Peyer's patch (tissue), 4 donors: ENCODE measurements at places on chromosomes 6 and 20. TPM values are rescaled to one million over a fixed set of nuclear protein-coding genes. Genes with fewer than 3 reads are reported as not detected.

DNA sequence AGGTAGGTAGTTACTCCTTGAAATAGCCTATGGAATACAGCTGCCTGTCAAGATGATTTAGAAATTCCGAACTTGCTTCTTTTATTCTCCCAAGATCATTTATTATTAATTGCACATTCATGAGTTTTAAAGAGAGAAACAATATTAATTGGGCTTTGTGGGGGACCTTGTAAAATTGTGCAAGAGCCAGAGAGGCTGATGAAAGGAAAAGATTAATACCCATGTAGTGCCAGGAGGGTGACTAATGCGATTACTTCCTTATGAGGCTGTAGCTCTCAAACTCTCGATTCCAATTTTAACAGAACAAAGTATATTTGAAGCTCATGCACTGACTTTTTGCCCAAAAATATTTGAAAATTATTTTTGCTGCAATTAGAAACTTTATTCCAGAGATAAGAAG, 423.8 kb upstream of the ID4 start:
- no peaks in the 10 kb centered on the region for H3K36me3 ChIP-seq
- no peaks in the 10 kb centered on the region for H3K27me3 ChIP-seq
- H3K27ac ChIP-seq = no peak overlapping the region
- DNase-seq = no peak
- H3K4me3 ChIP-seq = no peak overlapping the region

DNA sequence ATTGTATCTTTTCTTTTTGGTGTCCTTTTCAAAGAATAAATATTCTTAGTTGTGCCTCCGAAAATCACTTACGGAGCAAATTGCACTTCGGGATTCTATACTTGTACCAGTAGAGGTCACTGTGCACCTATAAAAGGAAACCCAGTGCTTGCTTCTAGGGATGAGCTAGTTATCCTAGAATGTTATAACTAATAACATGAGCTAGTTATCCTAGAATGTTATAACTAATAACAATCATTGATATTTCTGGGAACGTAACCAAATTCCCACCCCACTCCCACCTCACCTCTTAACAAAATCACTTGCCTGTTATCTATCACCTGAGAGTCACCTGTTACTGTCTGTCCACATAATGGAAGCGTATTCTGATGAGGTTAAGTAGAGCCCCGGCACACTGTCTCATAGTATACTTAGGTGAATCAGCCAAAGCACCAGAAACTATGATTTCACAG, 126.9 kb upstream of the TIAM2 start:
- H3K4me1 ChIP-seq = no peaks in the 10 kb centered on the region
- H3K27me3 ChIP-seq = no peaks in the 10 kb centered on the region
- no peaks in the 10 kb centered on the region for H3K36me3 ChIP-seq
- no peak overlapping the region for H3K27ac ChIP-seq
- no peak for DNase-seq

DNA sequence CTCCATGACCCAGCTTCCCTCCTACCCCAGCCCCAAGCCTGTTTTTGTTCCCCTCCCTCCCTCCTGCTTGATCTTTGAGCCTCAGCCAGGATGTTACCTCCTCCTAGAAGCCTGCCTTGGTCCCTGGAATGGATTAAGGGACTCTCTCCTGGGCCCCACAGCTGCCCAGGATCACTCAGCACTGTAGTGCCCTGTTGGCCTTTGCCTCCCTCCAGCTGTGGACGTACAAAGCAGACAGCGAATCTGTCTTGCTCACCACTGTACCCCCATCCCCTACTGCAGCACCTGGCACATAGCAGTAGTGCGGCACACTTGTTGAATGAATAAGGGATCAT, 11.8 kb upstream of the FAM110A start:
- no peaks in the 10 kb centered on the region for H3K36me3 ChIP-seq
- H3K27me3 ChIP-seq = no peaks in the 10 kb centered on the region
- H3K4me3 ChIP-seq = no peak overlapping the region
- no peak overlapping the region for H3K27ac ChIP-seq
- DNase-seq = peak; percentile 4

- H3K4me1 ChIP-seq = no peaks in the 10 kb centered on the region
- peak; percentile 10 for DNase-seq
- H3K36me3 ChIP-seq = no peaks in the 10 kb centered on the region
- H3K4me3 ChIP-seq = no peak overlapping the region
- H3K27me3 ChIP-seq = no peaks in the 10 kb centered on the region
Measured at GRCh38 chr20:49571553-49571835, 3.6 kb upstream of the PTGIS start.

- H3K4me3 ChIP-seq = no peak overlapping the region
- H3K27me3 ChIP-seq = no peaks in the 10 kb centered on the region
Measured at GRCh38 chr20:57259121-57259937, 7.1 kb downstream of the BMP7 start.

C6orf141 gene
- 8.6 TPM for total RNA-seq

GRCh38 chr6:65924411-65924810, 217.4 kb upstream of the EYS start:
- no peak for DNase-seq
- H3K4me1 ChIP-seq = no peaks in the 10 kb centered on the region
- H3K4me3 ChIP-seq = no peak overlapping the region
- no peak overlapping the region for H3K27ac ChIP-seq
- no peaks in the 10 kb centered on the region for H3K27me3 ChIP-seq
- no peaks in the 10 kb centered on the region for H3K36me3 ChIP-seq

- H3K4me1 ChIP-seq = no peaks in the 10 kb centered on the region
- H3K4me3 ChIP-seq = no peak overlapping the region
- H3K36me3 ChIP-seq = no peaks in the 10 kb centered on the region
Measured at GRCh38 chr6:14953836-14954235, 292.0 kb upstream of the JARID2 start.

KCNK16 gene
- not detected for total RNA-seq

- no peak for DNase-seq
- H3K36me3 ChIP-seq = no peaks in the 10 kb centered on the region
- no peak overlapping the region for H3K27ac ChIP-seq
- no peak overlapping the region for H3K4me3 ChIP-seq
- H3K4me1 ChIP-seq = no peaks in the 10 kb centered on the region
Measured at GRCh38 chr6:79261666-79262065, 27.2 kb upstream of the HMGN3 start.

DNA sequence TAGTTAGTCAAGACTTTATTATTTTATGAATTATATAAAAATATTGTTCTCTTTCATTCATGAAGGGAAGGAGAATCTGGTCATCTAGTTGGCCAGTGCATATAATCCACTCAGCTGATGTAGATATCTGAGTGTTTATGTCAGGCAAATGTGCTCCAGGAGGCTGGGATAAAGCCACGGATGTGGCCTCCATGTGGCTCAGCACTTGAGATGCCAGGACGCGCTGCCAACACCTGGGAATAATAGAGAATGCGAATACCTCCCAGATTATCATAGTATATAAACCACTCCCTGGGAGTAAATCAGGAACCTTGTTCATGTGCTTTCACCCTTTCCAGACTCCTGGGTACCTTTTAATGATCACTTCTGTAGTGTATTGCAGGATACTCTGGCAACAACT, 1006.0 kb downstream of the KIF16B start:
- no peaks in the 10 kb centered on the region for H3K27me3 ChIP-seq
- no peak overlapping the region for H3K27ac ChIP-seq
- H3K4me3 ChIP-seq = no peak overlapping the region
- H3K36me3 ChIP-seq = no peaks in the 10 kb centered on the region
- H3K4me1 ChIP-seq = no peaks in the 10 kb centered on the region

LY6G5B gene
- 18.4 TPM for total RNA-seq

- no peaks in the 10 kb centered on the region for H3K36me3 ChIP-seq
- H3K4me3 ChIP-seq = no peak overlapping the region
- no peaks in the 10 kb centered on the region for H3K4me1 ChIP-seq
Measured at GRCh38 chr20:15033269-15033668, 695.9 kb upstream of the FLRT3 start.

DNA sequence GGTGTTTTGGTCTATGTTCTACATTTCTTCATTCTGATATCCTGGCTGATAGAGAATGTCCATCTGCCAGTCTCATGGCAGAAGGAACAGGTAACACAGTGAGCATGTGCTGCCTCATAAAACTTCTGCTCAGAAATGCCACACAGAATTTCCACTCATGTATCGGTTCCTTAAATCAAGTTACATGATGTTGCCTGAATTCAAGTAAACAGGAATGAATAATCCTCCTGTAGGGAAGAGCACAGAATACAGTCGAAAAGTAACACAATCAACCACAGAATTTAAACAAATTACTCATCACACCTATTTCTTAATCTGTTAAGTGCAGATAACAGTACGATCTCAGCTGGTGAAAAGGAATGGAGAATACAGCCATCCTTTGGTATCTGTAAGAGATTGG, 74.7 kb downstream of the FAM217A start:
- H3K27me3 ChIP-seq = no peaks in the 10 kb centered on the region
- no peak for DNase-seq
- H3K4me1 ChIP-seq = no peaks in the 10 kb centered on the region
- no peak overlapping the region for H3K4me3 ChIP-seq
- H3K27ac ChIP-seq = no peak overlapping the region

SLC35F1 gene
- 0.28 TPM for total RNA-seq

CDSN gene
- total RNA-seq = not detected

- peak overlapping the region; percentile 75 for H3K27ac ChIP-seq
- H3K27me3 ChIP-seq = no peaks in the 10 kb centered on the region
Measured at GRCh38 chr6:158002951-158003853, 21.5 kb downstream of the SYNJ2 start.

MTCH1 gene
- total RNA-seq = 186 TPM

MLN gene
- not detected for total RNA-seq

DNA sequence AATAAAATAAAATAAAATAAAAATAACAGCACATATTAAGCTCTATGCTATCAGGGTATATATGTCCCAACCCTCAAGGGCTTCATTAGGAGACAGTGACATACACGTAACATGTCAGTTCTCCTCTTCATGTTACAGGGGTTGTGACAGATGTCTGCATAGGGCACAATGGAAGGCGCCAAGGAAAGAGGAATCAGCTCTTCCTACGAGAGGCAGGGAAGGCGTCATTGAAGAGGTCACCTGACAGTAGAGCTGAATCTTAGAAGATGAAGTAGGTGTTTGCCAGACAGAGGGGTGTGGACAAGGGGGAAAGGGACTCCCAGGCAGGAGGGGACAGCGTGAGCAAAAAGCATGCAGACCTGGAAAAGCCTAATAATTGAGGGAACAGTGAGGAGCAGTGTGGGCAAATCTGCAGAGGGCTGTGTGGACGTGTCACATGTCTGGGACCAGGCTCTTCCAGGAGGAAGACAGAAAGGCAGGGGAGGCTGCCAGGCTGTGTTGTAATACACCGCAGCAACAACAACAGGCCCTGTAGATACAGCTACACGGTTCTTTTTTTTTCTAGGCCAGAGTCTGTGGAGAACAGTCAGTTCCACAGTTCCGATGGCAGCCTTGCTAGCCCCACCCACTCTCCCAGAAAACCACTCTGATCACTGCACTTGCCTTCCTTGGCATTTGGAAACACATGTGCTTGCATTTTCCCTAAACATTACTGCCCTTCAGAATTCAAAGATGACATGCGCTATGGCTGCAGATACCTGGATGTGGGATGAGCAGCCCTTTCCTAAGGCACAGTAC, 2.5 kb upstream of the FKBP5 start:
- H3K27me3 ChIP-seq = no peaks in the 10 kb centered on the region
- no peak overlapping the region for H3K4me3 ChIP-seq
- peak overlapping the region; percentile 37 for H3K27ac ChIP-seq
- DNase-seq = peak; percentile 85

DNA sequence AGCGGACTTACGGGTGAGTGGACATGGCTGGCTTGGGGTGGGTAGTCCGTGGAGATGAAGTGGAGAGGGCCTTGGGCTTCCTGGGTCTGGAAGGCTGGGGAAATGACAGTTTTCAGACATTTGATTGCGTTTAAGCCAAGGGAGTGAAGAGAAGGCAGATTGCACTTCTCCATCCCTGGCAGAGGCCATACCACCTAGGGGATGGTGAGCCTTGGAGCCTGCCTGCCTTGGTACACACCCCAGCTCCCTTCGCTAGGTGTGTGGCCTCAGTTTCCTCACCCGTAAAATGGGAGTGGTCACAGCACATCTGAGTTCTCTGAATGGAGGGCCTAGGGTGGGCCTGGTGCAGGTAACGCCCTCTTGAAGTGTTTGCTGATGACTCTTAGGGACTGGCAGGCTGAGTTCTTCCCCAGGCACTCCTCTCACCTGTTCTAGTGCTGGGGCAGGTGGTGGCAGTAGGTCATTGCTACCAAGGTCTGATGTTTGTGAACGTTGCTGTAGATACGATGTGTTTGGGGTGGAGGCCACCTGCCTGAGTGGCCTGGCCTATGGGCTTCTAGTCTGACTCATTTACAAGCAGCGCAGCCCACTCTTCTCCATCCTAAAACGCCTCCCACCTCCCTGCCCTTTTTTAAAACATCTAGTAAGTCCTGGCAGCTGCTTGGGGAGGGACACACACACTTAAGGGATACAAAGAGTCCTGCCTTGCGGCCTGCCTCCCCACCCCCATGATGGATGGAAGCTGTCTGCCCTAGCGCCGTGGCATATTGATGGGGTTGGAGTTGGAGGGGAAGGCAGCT, 2.3 kb downstream of the RBM38 start:
- peak overlapping the region; percentile 97 for H3K27ac ChIP-seq
- DNase-seq = no peak
- H3K27me3 ChIP-seq = no peaks in the 10 kb centered on the region
- H3K4me3 ChIP-seq = peak overlapping the region; percentile 87

DNA sequence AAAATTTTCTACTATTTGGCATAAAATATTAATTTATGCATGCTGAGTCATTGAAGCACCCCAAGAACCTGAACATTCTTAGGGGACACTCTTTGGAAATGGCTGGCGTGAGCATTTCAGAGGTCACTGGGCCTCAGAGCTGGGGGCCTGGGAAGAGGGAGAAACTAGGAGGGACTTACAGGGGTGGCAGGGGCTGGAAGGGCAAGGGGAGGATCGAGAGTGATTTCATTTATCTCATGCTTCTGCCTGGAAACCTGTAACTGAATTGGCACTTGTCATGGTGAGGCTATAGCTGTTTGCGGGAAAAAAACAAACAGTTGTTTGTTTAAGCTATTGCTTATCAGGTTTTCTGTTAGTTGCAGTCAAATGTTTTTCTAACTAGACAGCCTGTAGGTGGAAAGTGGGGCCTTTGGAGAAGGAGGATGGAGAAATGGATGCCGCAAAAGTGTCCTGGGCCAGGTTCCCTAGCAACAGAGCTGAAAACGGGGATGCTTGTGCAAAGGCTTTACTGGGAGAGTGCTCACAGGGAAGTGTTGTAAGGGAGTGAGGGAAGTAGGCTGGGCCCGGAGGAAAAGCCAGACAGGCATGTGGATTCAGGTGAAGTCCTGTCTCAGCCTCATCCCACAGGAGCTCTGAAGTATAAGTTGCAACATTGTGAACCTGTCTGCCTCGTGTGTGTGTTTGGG, 36.4 kb upstream of the KAT14 start:
- H3K27me3 ChIP-seq = no peaks in the 10 kb centered on the region
- no peaks in the 10 kb centered on the region for H3K4me1 ChIP-seq
- no peak overlapping the region for H3K4me3 ChIP-seq
- H3K36me3 ChIP-seq = no peaks in the 10 kb centered on the region

DNA sequence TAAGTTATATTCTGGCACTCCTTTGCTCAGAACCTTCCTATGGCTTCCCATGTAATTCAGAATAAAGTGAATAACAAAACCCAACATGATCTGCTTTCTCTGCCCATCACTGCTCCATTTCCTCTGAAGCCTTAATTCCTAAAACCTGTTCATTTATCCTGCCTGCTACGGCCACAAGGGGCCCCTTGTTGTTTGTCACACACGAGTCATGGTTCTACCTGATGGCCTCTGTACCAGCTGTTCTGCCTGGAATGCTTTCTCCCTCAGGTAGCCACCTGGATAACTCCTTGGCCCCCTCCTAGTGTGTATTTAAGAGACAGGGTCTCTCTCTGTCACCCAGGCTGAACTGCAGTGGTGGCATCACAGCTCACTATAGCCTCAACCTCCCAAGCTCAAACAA, 26.8 kb downstream of the ERGIC3 start:
- no peaks in the 10 kb centered on the region for H3K4me1 ChIP-seq
- H3K36me3 ChIP-seq = no peaks in the 10 kb centered on the region
- no peak overlapping the region for H3K4me3 ChIP-seq
- H3K27me3 ChIP-seq = no peaks in the 10 kb centered on the region
- no peak for DNase-seq
